ENCODE measurements at places on chromosomes 3 and 15. TPM values are rescaled to one million over a fixed set of nuclear protein-coding genes. Genes with fewer than 3 reads are reported as not detected.

NR1I2 gene
- 0.25 TPM for total RNA-seq

ALG1L2 gene
- total RNA-seq: not detected

ZNF501 gene
- total RNA-seq: 3.6 TPM

KBTBD8 gene
- total RNA-seq: 14.7 TPM

MEIS2 gene
- total RNA-seq: 0.19 TPM

CD200 gene
- total RNA-seq: 27.4 TPM

ATG3 gene
- total RNA-seq: 52.2 TPM

DTX3L gene
- 51.4 TPM for total RNA-seq

APEH gene
- total RNA-seq: 82.7 TPM

NAALADL2 gene
- not detected for total RNA-seq

COL6A5 gene
- total RNA-seq: not detected

ANKRD63 gene
- total RNA-seq: not detected

SLC38A3 gene
- not detected for total RNA-seq

TRIM42 gene
- not detected for total RNA-seq

SAMD7 gene
- not detected for total RNA-seq

DNA sequence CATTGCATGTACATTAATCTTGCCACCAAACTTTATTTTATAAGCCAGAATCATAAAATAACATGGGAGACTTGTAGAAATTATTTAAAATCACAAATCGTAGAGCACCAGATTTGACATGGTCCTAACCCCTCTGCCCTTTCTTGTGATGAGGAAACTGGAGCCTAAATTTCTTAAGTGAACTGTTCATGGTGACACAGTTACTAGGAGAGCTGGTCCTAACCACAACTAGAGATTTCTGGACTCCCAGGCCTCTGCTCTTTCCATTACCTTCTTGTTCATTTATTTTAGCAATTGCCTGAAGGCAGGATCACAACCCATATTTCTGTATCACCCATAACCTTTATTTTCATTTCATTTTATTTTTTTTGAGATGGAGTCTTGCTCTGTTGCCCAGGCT lies 352.5 kb downstream of the LPP start:
- H3K27me3 ChIP-seq: no peaks in the 10 kb centered on the region
- H3K36me3 ChIP-seq: peaks cover 24% of the 10 kb centered on the region
- no peak for DNase-seq
- peaks cover 14% of the 10 kb centered on the region for H3K4me1 ChIP-seq
- no peak overlapping the region for H3K4me3 ChIP-seq

DNA sequence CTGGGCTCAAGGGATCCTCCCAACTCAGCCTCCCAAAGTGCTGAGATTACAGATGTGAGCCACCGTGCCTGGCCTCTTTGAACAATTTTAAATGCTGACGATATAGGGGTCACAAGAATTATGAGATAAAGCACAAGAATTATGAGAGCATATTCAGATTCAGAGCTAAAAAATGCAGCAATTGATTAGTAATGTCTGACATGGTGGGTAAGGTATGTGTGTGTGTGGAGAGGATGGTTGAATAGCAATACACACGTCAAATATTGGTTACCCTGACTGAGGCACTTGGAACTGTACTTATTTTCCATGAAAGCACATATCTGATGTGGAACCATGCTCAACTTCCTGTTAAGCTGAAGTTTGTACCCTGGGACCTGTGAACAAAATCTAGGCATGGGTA lies 115.6 kb downstream of the EOMES start:
- peaks cover 4% of the 10 kb centered on the region for H3K36me3 ChIP-seq
- H3K4me3 ChIP-seq: no peak overlapping the region
- no peak overlapping the region for H3K27ac ChIP-seq
- no peaks in the 10 kb centered on the region for H3K27me3 ChIP-seq
- no peak for DNase-seq

DNA sequence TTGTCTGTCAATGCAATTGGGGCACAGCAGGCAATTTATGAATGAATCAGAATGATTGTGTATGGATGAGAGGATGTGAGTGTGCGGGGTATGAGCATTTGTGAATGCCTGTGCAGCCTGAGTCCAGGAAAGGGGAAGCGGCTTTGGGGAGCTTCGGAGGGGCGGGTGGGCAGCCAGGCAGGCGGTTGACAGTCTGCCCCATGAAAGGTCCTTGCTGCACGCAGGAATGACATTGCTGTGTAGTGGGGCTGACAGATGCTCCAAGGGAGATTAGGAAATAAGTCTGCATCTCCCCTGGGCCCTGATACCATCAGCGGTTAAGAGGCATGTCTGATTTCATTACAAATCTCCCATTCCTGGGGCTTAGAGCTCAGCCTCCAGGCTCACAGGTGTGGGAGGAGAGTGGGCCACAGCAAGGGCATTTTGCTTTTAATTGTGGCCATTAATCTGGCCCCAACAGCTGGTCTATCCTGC lies 26.4 kb upstream of the TSPAN3 start:
- H3K36me3 ChIP-seq: no peaks in the 10 kb centered on the region
- H3K4me1 ChIP-seq: no peaks in the 10 kb centered on the region
- H3K27ac ChIP-seq: no peak overlapping the region
- no peak overlapping the region for H3K4me3 ChIP-seq

DNA sequence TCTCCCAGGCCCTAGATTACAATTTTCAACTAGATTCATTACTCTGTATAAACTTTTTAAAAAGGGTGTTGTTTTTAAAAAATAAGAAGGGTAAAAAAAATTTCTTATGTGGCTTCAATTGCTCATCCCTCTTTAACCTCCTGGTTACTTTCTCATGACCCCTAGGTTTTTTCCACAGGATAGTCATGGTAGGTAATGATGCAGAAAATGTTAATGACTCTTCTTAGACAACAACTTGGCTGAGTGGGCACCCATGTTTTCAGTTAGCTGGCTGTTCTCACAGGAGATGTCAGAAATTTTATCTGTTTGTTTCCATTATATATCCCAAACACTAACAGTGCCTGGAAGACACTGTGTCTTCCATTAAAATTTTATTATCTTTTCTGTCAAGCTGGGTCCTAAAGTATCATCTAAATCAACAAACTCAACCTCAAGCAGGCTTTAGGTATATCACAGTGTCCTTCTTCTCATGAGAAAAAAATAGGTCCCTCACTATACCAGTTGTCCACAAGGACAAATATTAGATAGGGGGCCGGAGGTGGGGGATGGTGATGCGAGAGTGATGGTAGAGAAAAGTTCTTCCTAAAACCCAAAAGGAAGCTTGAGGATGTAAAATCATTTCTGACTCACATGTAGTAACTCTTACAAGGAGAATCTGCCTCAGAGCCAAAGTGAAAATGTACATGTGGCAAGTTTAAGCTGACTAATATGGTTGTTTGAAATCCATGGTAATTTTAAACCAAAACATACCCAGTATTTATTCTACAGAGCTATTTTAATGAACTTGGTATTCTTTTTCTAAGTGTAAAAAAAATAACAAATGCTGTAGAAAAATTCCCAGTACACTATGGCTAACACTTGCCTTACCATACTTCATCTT lies 43.3 kb downstream of the PLOD2 start:
- no peaks in the 10 kb centered on the region for H3K27me3 ChIP-seq
- no peak for DNase-seq
- no peaks in the 10 kb centered on the region for H3K4me1 ChIP-seq
- H3K4me3 ChIP-seq: no peak overlapping the region
- peaks cover 5% of the 10 kb centered on the region for H3K36me3 ChIP-seq

GRCh38 chr3:51099794-51100535 lies 285.1 kb upstream of the MANF start:
- peak overlapping the region; percentile 29 for H3K27ac ChIP-seq
- no peak overlapping the region for H3K4me3 ChIP-seq
- no peak for DNase-seq

- no peak overlapping the region for H3K27ac ChIP-seq
- no peak for DNase-seq
- H3K27me3 ChIP-seq: peaks cover 31% of the 10 kb centered on the region
- H3K4me1 ChIP-seq: peaks cover 20% of the 10 kb centered on the region
- H3K4me3 ChIP-seq: no peak overlapping the region
- H3K36me3 ChIP-seq: no peaks in the 10 kb centered on the region
Measured at GRCh38 chr3:170565495-170565894, 20.4 kb downstream of the SLC7A14 start.

GRCh38 chr3:100045696-100046095 lies 68.6 kb downstream of the FILIP1L start:
- H3K4me3 ChIP-seq: no peak overlapping the region
- H3K36me3 ChIP-seq: no peaks in the 10 kb centered on the region
- DNase-seq: no peak
- peak overlapping the region; percentile 55 for H3K27ac ChIP-seq
- no peaks in the 10 kb centered on the region for H3K27me3 ChIP-seq
- H3K4me1 ChIP-seq: peaks cover 20% of the 10 kb centered on the region

GRCh38 chr3:176554264-176554663 lies 643.0 kb downstream of the TBL1XR1 start:
- no peak overlapping the region for H3K27ac ChIP-seq
- no peaks in the 10 kb centered on the region for H3K4me1 ChIP-seq
- DNase-seq: no peak
- no peaks in the 10 kb centered on the region for H3K27me3 ChIP-seq
- H3K36me3 ChIP-seq: no peaks in the 10 kb centered on the region

DNA sequence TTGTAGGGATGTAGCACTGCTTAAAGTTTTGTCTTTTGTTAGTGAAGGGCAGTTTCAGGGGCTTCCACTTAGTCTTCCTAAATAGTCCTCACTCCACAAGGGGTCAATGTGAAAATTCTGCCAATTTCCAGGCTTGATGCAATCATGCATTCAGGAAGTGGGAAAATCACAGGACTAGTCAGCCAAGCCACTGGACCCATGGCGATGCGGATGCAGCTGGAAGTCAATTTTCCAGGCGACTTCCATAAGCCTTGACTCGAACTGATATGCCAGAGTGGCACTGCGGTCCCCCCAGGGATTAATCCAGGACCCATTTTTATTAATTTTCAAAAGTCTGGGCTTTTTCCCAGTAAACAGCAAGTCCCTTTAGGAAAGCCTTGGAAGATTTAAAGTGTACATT lies 26.1 kb downstream of the GBE1 start:
- H3K27me3 ChIP-seq: no peaks in the 10 kb centered on the region
- H3K4me3 ChIP-seq: no peak overlapping the region
- no peaks in the 10 kb centered on the region for H3K36me3 ChIP-seq
- no peak overlapping the region for H3K27ac ChIP-seq
- no peak for DNase-seq
- peaks cover 9% of the 10 kb centered on the region for H3K4me1 ChIP-seq

DNA sequence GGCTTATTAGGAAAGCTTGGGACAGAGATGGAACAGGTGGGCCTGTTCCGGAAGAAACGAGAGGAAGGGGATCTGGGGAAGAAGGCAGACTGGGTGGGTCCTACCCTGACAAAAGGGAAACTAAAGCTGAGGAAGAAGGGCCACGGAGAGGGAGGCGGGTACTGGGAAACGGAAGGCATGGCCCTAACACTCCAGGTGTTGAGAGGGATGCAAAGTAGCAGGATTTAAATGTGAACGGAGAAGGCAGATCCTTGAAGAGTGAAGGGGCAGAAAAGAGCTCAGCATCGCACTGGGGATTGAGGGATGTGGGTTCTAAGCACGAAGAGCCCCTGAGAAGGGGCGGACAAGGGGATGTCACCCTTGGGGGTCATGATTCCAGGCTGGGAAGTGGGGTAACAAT lies 735 bp downstream of the STIMATE start:
- H3K36me3 ChIP-seq: peaks cover 2% of the 10 kb centered on the region
- H3K4me1 ChIP-seq: peaks cover 58% of the 10 kb centered on the region
- H3K27me3 ChIP-seq: no peaks in the 10 kb centered on the region
- no peak for DNase-seq

GRCh38 chr3:187264021-187264420 lies 27.5 kb downstream of the MASP1 start:
- no peak for DNase-seq
- H3K27ac ChIP-seq: no peak overlapping the region
- H3K36me3 ChIP-seq: no peaks in the 10 kb centered on the region
- no peaks in the 10 kb centered on the region for H3K4me1 ChIP-seq
- H3K27me3 ChIP-seq: peaks cover 31% of the 10 kb centered on the region

DNA sequence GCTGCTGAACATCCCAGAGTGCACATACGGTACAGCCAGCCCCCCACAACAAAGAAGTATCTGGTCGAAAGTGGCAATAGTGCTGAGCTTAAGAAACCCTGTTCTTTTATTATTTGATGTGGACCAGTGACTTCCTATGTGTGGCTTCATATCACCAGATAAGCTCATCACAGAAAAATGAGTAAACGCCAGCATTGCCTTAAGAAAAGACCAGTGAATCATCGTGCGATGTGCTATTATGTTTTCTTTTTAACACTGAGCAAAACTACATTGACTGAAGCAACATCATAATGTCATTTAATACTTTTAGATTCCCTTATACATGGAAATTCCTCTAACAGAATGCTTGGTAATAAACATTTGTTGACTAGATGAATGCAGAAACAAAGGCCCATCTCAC lies 45.2 kb upstream of the ARRDC4 start:
- H3K27me3 ChIP-seq: peaks cover 15% of the 10 kb centered on the region
- H3K4me3 ChIP-seq: no peak overlapping the region
- H3K27ac ChIP-seq: no peak overlapping the region

- no peak for DNase-seq
- no peak overlapping the region for H3K27ac ChIP-seq
- no peaks in the 10 kb centered on the region for H3K36me3 ChIP-seq
- no peak overlapping the region for H3K4me3 ChIP-seq
- peaks cover 5% of the 10 kb centered on the region for H3K4me1 ChIP-seq
Measured at GRCh38 chr3:60514085-60514649, 737.1 kb downstream of the FHIT start.

- H3K27ac ChIP-seq: no peak overlapping the region
- H3K36me3 ChIP-seq: peaks cover 2% of the 10 kb centered on the region
- H3K27me3 ChIP-seq: no peaks in the 10 kb centered on the region
- H3K4me3 ChIP-seq: no peak overlapping the region
Measured at GRCh38 chr3:86029590-86029989, 961.4 kb downstream of the VGLL3 start.

GRCh38 chr3:50605901-50606326 lies 5.7 kb downstream of the CISH start:
- H3K4me1 ChIP-seq: peaks cover 58% of the 10 kb centered on the region
- no peak for DNase-seq
- H3K4me3 ChIP-seq: peak overlapping the region; percentile 92
- no peaks in the 10 kb centered on the region for H3K27me3 ChIP-seq

GRCh38 chr15:50881121-50882048 lies 27.1 kb upstream of the AP4E1 start:
- no peaks in the 10 kb centered on the region for H3K27me3 ChIP-seq
- H3K4me3 ChIP-seq: peak overlapping the region; percentile 70

DNA sequence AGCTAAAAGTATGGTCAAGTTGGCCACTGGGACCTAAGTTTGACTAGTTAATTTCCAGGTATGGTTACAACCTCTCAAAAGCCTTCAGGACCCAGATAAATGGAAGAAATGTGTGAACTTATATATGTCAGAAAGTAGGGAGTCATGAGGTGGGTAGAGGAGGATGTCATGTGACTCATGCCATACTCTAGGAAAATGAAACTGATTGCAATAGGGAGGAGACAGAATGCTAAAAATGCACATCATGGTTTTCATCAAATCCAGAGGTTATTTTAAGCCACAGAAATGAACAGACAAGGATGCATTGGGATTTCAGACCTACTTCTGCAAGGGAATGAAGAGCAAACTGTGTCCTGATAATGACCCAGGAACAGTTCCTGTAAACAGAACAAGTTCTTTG lies 310.0 kb downstream of the EDEM1 start:
- DNase-seq: no peak
- H3K27ac ChIP-seq: no peak overlapping the region
- H3K36me3 ChIP-seq: no peaks in the 10 kb centered on the region
- H3K27me3 ChIP-seq: no peaks in the 10 kb centered on the region
- no peaks in the 10 kb centered on the region for H3K4me1 ChIP-seq
